ENCODE measurements at places on chromosomes 1 and 21. TPM values are rescaled to one million over a fixed set of nuclear protein-coding genes. Genes with fewer than 3 reads are reported as not detected.

The HLX gene
- 1.9 TPM for total RNA-seq

The PATJ gene
- 64.5 TPM for total RNA-seq

DNA sequence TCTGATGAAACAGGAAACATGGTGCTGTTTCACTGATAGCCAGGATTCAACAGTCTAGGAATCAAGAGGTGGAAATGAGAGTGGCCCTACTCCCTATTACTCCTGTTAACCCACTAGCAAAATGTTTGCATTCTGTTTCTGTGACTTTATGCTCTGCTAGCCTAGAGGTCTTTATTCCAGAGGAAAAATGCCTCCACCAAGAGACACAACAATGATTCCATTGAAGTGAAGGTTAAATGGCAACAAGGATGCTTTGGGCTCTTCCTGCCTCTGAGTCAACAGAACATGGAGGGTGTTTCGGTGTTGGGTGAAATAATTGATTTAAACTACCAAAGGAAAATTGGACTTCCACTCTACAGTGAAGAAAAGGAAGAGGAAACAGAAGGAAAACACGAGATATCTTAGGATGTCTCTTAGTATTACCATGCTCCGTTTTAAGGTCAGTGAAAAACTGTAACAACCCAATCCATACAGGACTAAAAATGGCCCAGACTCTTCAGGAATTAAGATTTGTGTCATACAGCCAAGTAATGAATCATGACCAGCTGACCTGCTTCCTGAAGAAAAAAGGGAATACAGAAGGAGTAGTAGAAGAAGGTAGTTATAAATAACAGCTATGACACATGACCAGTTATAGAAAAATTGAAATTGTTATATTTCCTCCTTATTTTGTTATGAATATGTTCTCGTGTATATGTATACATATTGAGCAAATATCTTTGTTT is 1237.8 kb downstream of the NCAM2 start:
- H3K27me3 ChIP-seq: no peaks in the 10 kb centered on the region
- no peaks in the 10 kb centered on the region for H3K36me3 ChIP-seq
- no peak overlapping the region for H3K4me3 ChIP-seq
- DNase-seq: no peak

The RHOU gene
- 6.7 TPM for total RNA-seq

DNA sequence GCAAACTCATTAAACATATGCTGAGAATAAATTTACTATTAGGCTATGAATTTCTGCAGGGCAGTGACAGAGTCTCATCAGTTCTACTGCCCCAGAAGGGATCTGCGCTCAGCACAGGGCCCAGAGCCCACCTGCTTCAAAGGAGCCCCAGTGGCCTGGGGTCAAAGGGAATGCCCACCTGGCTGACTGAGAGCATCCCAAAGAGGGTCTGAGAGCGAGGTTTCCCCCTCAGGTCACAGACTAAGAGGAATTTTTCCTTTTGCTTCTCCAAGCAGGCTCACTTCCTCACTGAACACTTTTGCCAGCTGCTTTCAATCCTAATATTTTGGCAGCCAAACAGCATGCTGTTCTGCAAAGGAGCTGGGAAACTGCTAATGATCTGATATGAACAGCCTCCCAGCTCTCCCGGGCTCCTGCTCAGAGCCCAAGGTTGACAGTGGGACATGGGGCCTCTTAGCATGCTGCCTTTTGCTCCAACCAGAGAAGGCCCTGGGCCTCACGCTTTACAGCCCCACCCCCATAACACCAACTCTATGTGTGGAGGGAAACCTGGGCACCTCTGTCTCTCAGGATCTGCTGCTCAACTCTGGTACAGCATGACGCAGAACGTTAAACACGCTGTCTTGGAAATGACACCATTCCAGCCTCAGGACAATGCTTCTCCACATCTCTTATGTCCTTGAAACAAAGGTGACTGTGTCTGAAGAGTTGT is 70.7 kb upstream of the SYT6 start:
- no peaks in the 10 kb centered on the region for H3K36me3 ChIP-seq
- H3K27me3 ChIP-seq: no peaks in the 10 kb centered on the region
- no peak for DNase-seq
- H3K27ac ChIP-seq: no peak overlapping the region
- H3K4me3 ChIP-seq: no peak overlapping the region

The SAMD13 gene
- total RNA-seq: 0.69 TPM

The PADI3 gene
- total RNA-seq: not detected

GRCh38 chr1:7401814-7402547 is 369.1 kb upstream of the VAMP3 start:
- no peaks in the 10 kb centered on the region for H3K27me3 ChIP-seq
- H3K36me3 ChIP-seq: no peaks in the 10 kb centered on the region
- H3K27ac ChIP-seq: no peak overlapping the region
- H3K4me3 ChIP-seq: no peak overlapping the region
- no peaks in the 10 kb centered on the region for H3K4me1 ChIP-seq
- DNase-seq: no peak

DNA sequence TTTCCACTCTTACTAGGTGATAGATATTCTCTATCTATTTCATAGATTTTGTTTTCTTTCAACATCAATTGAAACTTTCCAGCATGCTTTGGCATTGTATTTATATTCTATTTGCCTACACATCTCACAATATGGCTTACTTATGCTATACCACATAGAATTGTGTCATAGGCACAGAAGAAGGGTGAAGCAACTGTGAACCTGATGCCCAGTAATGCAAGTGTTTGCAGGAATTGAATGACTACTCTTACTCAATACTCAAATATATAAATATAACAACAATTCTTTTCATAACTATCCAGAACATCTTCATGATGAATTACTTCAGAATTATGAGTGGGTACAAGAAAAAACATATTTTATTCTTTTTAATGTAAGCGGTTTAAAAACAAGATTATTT is 165.9 kb downstream of the PTBP2 start:
- H3K27me3 ChIP-seq: no peaks in the 10 kb centered on the region
- no peak overlapping the region for H3K4me3 ChIP-seq
- no peaks in the 10 kb centered on the region for H3K4me1 ChIP-seq
- DNase-seq: no peak
- no peaks in the 10 kb centered on the region for H3K36me3 ChIP-seq
- H3K27ac ChIP-seq: no peak overlapping the region

The NUDT4B gene
- not detected for total RNA-seq

DNA sequence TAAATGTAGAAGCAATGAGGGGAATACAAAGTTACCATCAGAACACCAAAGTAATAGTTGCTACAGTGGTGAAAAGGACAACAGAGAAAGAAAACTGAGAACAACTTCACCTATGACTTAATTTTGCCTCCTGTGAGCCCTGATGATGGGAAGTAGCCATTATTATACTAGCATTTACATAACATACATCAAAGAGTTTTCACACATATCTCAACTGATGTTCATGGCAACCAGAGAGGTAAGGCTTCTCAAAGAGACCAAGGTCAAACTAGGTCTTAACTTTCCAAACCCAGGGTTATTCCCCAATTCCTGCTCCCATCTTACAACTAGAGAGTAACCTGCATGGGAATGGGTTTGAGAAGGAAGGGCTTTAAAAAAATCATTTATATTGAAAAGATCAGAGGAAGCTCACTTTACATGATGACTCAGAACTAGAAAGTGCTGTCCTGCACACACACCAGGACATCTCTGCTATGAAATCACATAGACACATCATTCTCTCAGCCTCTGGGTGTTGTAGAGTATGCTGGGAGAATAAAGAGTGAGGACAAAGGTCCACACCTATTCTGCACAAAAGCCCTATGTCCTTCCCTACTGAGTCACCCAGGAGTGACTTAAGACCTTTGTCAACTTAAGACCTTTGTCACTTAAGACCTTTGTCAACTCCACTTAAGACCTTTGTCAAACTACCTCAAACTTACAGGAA is 179.7 kb downstream of the TNFSF18 start:
- DNase-seq: no peak
- no peaks in the 10 kb centered on the region for H3K36me3 ChIP-seq
- no peaks in the 10 kb centered on the region for H3K27me3 ChIP-seq
- no peak overlapping the region for H3K4me3 ChIP-seq
- no peaks in the 10 kb centered on the region for H3K4me1 ChIP-seq
- H3K27ac ChIP-seq: no peak overlapping the region

DNA sequence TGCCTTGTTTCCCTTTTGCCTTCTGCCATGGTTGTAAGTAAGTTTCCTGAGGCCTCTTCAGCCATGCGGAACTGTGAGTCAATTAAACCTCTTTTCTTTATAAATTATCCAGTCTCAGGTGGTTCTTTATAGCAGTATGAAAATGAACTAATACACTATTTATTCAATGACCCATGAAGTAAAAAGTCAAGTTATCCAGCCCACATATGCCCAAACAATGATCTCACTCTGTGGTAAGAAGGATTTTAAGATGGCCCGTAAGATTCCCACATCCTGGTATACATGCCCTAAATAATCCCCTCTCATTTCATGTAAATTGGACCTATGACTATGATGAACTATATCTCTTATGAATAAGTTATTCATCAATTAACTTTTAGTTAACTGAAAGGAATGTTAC is 1008.3 kb upstream of the B3GALT2 start:
- no peaks in the 10 kb centered on the region for H3K27me3 ChIP-seq
- DNase-seq: no peak
- no peak overlapping the region for H3K4me3 ChIP-seq
- H3K27ac ChIP-seq: no peak overlapping the region
- H3K36me3 ChIP-seq: no peaks in the 10 kb centered on the region
- no peaks in the 10 kb centered on the region for H3K4me1 ChIP-seq

GRCh38 chr1:207890136-207890738 is 20.7 kb downstream of the CD34 start:
- no peaks in the 10 kb centered on the region for H3K4me1 ChIP-seq
- no peaks in the 10 kb centered on the region for H3K27me3 ChIP-seq
- H3K27ac ChIP-seq: no peak overlapping the region
- no peak overlapping the region for H3K4me3 ChIP-seq

- H3K4me3 ChIP-seq: no peak overlapping the region
- no peaks in the 10 kb centered on the region for H3K36me3 ChIP-seq
- no peak for DNase-seq
- no peak overlapping the region for H3K27ac ChIP-seq
Measured at GRCh38 chr1:109716570-109717090, 4.6 kb downstream of the GSTM5 start.

The POU3F1 gene
- 0.19 TPM for total RNA-seq

The MTARC1 gene
- not detected for total RNA-seq

DNA sequence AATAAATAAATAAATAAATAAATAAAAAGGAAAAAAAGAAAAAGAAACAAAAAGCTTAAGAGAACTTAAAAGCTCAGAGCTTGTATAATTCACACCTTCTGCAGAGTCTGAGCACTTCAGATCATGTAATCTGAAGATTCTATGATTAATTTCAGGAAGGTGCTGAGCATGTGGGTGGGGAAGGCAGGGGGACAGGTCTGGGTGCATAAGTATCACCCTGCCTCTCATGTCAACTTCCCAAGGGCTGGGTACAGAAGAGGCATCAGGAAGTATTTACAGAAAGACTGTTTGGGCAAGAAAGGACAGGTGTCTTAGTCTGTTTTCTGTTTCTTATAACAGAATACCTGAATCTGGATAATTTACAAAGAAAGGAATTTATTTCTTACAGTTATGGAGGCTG is 20.4 kb upstream of the PADI2 start:
- H3K27ac ChIP-seq: no peak overlapping the region
- H3K4me3 ChIP-seq: no peak overlapping the region
- DNase-seq: no peak
- H3K36me3 ChIP-seq: no peaks in the 10 kb centered on the region

Data from naive thymus-derived CD4-positive, alpha-beta T cell (primary cell).